ENCODE measurements at places on chromosomes 16 and 17.

DNA sequence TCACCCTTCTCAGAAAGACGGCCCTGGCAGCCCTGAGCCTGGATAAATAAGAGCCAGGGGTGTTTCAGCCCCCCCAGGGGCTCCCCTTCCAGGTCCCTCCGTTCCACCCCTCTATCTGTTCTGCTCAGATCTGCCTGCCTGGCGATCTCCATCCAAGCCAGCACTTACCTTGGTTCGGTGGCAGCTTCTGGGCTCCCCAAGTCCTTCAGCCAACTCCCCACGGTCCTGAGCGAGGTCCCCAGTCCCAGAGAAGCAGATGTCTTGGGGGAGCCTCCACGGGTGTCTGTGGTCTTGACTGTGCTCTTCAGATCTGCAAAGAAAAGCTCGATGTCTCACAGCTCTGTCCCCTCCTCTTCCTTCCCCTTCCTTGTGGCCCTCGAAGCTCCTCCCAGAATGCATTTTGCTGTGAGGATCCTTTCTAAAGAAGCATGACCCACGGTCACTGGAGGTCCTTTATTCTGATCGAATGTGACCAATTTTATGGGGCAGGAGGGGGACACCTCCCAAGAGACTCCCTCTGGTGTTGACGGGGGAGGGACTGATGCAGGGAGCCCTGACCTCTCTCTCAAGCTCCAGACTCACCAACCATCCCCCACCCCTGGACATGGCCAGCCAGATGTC is at the start of gene PIK3R6:
Gene PIK3R6, minus strand, starts transcription at position 314 of the 621 bp plus-strand sequence. CDS start 17,880 bp downstream, outside the sequence.
- DNase-seq, result no peak

- no peak for DNase-seq
These were observed 54.4 kb downstream of the SF3B3 start for GRCh38 chr16:70578035-70578434.

GRCh38 chr17:31327534-31328159 is 6.2 kb upstream of the EVI2A start:
- no peak for DNase-seq

- no peak for DNase-seq
These were observed 11.6 kb upstream of the MFAP4 start for GRCh38 chr17:19398301-19399181.

- DNase-seq, result no peak
These were observed 10.6 kb upstream of the SPNS2 start for GRCh38 chr17:4487820-4488716.

GRCh38 chr16:15594711-15595320 is 48.1 kb downstream of the MARF1 start:
- DNase-seq, result no peak

- no peak for DNase-seq
These were observed 777 bp upstream of the MOSMO start for GRCh38 chr16:22007159-22007508.

DNA sequence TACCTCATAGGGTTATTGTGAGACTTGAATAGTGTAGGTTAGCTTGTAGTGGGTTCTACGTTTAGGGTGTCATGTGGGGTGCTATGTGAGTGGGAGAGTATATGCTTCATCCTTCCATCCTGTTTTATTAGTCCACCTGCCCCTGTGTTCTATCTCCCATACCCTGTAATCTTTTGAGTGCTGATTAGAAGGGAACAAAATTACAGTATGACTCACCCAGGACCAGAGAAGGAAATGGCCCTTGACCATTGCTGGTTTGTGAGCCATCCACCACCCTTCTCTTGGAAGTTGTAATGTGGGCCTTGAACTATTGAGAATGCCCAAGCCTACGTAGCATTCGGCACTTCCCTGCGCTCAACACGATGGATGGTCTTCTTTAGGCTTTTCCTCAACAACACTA is 17.1 kb downstream of the SAP30BP start:
- no peak for DNase-seq

GRCh38 chr17:39555368-39555767 is 52.4 kb downstream of the NEUROD2 start:
- no peak for DNase-seq

- DNase-seq, result no peak
These were observed 18.0 kb downstream of the CCR7 start for GRCh38 chr17:40547079-40547784.

GRCh38 chr16:74199066-74199841 is 97.4 kb upstream of the PSMD7 start:
- DNase-seq, result no peak

- DNase-seq, result no peak
These were observed 21.8 kb downstream of the YPEL2 start for GRCh38 chr17:59353106-59353854.

DNA sequence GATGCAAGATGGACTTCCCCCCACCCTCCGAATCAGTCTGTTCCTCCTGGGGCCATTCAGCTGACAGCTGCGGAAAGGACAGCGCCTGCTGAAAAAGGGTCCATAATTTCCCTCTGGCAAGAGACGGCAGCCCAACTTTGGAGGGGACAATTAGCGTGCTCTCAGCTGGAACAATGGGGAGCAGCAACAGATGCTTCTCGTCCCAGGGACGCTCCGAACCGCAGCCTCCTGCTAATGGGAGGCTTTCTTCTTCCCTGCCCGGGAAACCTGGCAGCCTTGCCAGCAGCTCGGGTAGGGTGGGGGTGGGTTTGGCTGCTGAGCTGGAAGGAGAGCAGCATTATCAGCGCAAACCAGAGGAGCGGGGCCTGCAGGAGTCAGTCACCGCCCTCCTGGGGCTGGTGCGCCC is 500.0 kb upstream of the SALL1 start:
- DNase-seq, result peak; percentile 63

- no peak for DNase-seq
These were observed 26.8 kb upstream of the FBXO47 start for GRCh38 chr17:38994026-38994425.

GRCh38 chr16:1141191-1141590 is 11.7 kb upstream of the CACNA1H start:
- DNase-seq, result no peak

DNA sequence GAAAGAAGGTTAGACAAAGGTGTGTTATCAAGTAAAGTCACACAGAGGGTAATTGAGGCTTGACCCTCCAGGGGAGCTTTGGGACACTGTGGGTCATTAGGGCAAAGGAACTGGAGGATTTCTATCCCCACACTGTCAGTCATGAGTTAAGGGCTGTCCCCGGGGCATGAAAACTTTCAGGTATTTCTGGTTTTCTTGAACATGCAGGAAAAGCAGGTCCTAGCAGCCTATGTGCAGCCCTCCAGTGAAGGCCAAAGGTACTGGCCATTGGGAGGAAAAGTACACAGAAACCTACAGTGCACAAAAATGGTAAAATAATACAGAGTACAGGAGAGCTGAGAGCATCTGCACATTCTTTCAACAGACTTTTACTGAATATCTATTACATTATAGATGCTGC is 44.4 kb upstream of the SCNN1B start:
- DNase-seq, result no peak

GRCh38 chr17:35433075-35433894 is 985 bp upstream of the SLFN12 start:
- DNase-seq, result no peak

- no peak for DNase-seq
These were observed 101.2 kb downstream of the SSH2 start for GRCh38 chr17:29828676-29829284.

DNA sequence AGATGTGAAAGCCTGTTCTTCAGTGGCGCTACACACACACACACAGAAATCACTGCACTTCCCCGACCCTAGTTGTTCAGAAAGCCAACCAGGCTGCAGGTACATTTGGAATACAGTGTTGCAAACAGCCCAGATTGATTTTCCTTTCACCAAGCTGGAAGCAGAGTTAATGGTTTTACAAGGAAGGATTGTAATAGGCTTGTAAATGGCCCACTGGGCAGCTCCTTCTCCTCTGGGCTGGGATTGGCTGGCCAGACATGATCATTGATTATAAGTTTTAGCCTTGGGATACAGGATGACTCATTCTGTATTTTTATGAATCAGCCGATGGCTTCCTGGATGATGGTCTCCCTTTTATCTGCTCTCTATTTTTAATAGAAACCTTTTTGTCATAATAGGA is 2.5 kb downstream of the VAT1L start:
- DNase-seq, result no peak

DNA sequence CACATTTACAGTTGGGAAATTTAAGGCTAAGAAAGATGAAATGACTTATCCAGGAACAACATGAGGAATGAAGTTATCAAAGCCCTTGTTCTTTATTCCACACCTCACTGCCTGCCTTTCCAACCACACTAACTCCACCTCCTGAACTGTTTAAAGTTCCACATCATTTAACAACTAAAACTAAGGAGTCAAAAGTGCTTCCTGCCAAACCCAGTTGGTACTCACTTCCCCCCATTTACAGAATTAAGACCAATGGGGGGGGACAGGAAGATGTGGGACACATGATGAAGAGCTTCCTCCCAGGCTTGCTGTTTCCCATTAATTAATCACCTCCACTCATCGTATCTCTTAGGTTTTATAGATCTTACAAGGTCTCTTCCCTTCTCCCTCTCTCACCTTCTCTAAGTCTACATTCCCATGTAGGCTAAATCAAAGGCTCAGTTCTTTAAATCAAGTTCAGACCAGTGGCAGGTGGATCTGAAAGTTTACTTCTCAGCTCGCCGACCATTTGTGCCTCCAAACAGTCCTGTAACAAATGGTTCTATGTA is 19.2 kb upstream of the TMEM101 start:
- DNase-seq, result no peak

DNA sequence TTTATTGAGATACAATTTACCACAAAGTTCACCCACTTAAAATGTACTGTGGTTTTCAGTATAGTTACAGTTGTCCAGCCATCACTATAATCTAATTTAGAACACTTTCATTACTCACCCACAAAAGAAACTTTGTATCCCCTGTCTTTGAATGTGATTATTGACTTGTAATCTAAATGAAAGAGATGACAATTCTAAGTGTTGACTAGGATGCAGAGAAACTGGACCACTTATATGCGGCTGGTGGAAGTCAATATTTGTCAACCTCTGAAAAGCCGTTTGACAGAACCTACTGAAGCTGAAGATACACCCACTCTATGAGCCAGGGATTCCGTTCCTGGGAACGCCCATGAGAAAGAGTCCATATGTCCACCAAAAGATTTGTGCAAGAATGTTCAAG is 36.8 kb downstream of the TEKT5 start:
- no peak for DNase-seq

GRCh38 chr17:16442594-16443510 is 27.5 kb downstream of the TRPV2 start:
- no peak for DNase-seq

DNA sequence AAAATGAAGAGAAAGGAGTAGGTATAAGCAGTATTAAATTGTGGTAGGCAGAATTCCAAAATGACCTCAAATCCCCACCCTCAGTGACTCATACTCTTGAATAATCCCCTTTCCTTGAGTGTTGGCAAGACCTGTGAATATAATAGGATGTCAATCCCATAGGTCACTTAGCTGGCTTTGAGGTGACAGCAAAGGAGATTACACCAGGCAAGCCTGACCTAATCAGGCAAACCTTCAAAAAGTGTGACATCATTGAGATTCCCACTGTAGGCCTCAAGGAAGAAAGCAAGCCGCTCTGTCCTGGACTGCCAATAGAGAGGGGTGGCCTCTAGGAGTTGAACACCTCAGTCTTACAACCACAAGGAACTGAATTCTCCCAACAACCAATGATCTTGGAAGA is 535.2 kb downstream of the RBFOX1 start:
- DNase-seq, result no peak

GRCh38 chr16:4283939-4284338 is 11.1 kb upstream of the TFAP4 start:
- DNase-seq, result no peak

GRCh38 chr16:20976576-20976975 is 76.0 kb downstream of the LYRM1 start:
- no peak for DNase-seq

DNA sequence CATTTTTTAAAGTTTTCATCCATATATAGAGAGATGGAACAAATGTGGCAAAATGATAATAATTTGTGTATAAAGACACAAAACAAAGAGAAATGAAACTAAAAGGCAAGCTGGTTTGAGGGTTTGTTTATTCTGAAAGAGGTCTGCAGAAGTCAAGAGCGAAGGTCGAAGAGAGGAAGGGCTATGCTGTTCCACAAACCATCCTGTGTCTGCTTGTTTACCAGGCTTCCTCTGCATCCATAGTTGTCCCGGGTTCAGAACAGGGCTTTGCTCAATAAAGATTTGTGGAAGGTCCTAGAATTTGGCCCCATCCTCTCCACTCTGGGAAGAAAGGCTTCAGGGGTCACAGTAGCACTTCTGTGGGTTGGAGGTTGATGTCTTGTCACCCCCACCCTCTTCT is 2.4 kb upstream of the MARVELD3 start:
- DNase-seq, result no peak

GRCh38 chr17:74623693-74624093 is at the start of gene CD300E:
TSS of gene CD300E (minus strand) at chr17:74623738. CDS start at chr17:74623621, 117 bp downstream.
- DNase-seq, result no peak

- DNase-seq, result no peak
These were observed 13.7 kb downstream of the ZBTB4 start for GRCh38 chr17:7465597-7466275.

DNA sequence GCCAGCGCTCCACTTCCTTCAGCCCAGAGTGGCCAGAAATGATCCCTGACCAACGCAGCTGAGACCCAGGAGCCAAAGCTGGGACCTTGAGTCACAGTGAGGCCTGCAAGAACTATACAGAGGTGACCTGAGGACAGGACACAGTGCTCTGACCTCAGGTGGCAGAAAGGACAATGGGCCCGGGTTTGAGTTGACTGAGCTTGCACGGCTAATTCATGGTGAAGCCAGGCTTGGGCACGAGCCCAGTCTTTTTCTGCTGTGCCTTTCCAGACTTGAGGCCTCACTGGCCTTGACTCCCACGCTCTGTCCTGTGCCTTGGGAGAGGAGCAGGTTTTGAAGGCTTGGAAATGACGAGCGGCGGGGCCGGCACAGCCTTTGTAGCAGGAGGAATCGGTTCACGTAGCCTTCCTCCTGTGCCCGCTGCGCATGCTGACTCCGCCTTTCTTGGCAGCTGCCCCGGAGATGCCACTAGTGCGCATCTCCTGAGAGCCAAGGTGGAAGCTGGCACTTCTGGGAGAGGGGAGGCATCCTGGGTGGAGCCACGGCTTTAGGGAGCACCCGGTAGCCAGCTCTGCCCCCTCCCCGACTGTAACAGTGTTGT is 34.9 kb downstream of the NDEL1 start:
- no peak for DNase-seq

GRCh38 chr17:78821961-78822360 is 18.7 kb downstream of the USP36 start:
- no peak for DNase-seq

DNA sequence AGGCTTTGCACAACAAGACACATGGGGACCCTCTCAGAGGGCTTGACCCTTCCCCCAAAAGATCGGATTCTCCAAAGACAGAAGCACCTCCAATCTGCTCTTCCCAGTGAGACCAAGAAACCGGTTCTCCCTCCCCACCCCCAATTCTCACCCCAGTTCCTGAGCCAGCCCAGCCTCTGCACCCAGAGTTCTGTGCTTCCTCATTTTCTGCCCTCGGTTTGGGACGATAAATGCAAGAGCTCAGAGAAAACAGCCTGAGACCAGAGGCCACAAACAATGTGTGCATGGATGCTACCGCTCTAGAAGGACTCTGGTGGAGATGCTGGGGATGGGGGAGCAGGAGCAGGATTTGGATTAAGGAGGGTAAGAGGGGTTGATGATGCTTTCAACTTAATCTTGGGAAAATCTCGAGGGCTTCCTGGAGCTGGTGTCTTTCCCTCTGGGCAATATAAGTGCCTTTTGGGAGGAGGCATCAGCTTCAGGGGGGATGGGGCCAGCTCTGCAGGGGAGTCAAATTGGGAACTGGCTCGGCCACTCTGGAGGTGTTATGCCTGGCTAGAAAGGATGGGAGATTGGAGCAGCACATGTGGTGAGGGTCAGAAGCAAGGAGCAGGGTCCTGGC is 6.0 kb downstream of the KRT15 start:
- DNase-seq, result no peak

GRCh38 chr16:78549366-78549765 is 449.9 kb downstream of the WWOX start:
- DNase-seq, result no peak

Measured in spinal cord (tissue), 10 donors.